ENCODE measurements at places on chromosomes 5 and 9. TPM values are rescaled to one million over a fixed set of nuclear protein-coding genes. Genes with fewer than 3 reads are reported as not detected.
A peak's percentile ranks its signal among the peaks of the same experiment; 100 is the strongest.

CCNJL gene
- polyA plus RNA-seq, result 8.2 TPM

- peak; percentile 65 for DNase-seq
These were observed 291.6 kb downstream of the TLE1 start for GRCh38 chr9:81397481-81398381.

DNA sequence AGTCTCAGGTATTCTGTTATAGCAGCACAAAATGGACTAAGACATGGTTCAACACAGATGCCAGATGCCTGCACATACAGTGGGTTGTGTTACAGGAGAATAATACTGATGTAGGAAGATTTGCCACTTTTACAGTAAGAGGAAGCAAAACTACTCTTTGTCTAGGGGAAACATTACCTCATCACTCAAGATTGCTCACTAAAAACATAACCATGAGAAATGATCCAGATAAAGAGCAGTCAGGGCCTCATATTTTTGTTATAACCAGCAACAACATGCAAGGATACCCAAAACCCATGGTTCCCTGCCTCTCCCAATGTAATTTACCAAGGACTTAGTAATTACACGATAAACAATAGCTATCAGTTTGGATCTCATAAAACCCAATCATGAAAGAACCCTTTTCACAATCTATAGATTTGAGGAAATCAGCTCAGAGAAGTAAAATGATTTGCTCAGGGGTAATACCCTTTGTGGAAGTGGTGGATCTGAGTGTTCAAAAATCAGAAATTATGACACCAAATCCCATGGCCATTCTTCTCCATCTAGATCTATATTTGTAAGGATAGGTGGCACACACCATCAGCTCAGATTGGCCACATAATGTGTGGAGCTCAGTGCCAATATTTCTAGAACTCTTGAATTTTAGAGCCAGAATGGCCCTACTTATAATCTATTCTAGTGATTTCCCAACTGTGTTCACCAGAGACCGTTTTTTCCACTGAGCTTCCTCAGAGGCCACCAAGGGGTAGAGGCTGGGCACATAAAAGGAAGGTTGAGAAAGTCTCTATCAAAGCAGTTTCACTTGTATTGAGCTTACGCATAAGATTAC, 27.8 kb downstream of the DPYSL3 start:
- DNase-seq, result no peak

GRCh38 chr5:159928122-159928909, 12.0 kb downstream of the ADRA1B start:
- DNase-seq, result no peak

ZFP2 gene
- 9.9 TPM for polyA plus RNA-seq

DNA sequence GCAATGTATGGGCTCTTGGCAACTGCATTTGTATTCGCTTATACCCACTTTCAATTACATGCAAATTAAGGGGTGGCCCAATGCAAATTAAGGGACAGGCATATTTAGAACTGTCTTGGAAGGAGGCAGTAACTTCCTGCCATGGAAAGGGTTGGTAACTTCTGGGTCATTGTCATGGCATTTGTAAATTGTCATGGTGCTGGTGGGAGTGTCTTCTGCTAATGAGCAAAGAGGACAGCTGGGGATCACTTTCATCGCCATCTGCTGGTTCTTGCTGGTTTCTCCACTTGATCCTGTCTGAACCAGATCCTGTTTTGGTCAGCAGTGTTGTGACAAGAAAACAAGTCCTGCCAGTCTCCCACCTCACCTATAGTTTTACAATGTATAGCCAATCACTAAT, 23.3 kb upstream of the UGT3A2 start:
- DNase-seq, result no peak

CAMK4 gene
- 6.1 TPM for polyA plus RNA-seq

- DNase-seq, result no peak
These were observed 481.0 kb upstream of the PTGER4 start for GRCh38 chr5:40198736-40199135.

TAF11L14 gene
- not detected for polyA plus RNA-seq

CDK9 gene
- polyA plus RNA-seq, result 72.9 TPM

- no peak for DNase-seq
These were observed 5.6 kb upstream of the NR5A1 start for GRCh38 chr9:124512806-124513204.

DNA sequence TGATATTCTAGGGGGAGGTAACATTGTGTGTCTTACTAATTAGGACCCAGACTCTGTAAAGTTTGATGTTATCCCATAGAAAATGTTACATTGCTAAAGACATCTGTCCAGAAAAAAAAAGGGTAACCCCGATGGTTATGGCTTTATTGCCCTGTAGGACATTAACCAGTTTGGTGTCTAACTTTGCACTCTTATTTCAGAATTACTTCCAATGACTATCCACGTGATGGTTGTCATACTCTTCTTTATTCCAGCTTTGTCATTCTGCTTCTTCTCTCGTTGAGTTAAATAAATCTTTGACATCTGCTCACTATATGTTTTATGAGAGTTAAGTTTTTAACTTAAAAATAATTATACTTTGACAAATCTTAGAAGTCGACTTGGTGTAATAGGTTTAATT, 180.4 kb upstream of the ANKRD55 start:
- DNase-seq, result no peak

- no peak for DNase-seq
These were observed 17.3 kb downstream of the MEGF10 start for GRCh38 chr5:127307868-127308267.

LHX2 gene
- polyA plus RNA-seq, result 0.28 TPM

PDE6A gene
- 0.25 TPM for polyA plus RNA-seq

DNA sequence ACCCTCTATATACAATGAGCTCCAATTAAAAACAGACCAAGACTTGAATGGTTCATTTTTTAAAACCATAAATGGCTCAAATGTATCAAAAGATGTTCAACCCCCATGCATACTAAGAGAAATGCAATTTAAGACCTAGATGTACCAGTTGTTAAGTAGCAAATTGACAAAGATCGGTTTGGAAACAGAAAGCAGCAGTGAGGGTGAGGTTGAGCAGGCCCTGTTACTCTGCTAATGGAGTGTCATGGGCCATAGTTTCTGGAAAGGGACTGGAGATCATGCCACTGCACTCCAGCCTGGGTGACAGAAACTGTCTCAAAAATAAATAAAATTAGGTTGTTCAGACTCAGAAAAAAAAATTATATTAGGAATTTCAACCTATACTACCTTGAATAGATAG, 55.0 kb downstream of the FNBP1 start:
- DNase-seq, result no peak

DNA sequence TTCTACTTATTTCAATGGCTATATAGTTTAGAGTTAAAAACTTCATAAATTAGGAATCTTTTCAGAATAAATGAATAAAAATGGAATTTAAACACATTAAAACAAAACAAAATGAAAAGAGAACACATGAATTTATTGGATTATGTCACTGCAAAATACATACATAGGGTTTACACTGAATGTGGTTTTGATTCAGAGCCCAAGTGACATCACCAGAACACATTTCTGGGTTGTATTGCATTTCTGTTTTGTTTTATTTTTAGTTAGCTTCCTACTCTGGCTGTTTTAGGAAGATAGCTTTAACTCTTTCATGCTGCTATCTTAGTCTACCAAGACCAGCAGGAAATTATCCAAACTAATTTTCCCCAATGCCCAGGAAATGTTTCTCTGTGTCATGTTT, 1935.0 kb downstream of the EFNA5 start:
- DNase-seq, result no peak

DNA sequence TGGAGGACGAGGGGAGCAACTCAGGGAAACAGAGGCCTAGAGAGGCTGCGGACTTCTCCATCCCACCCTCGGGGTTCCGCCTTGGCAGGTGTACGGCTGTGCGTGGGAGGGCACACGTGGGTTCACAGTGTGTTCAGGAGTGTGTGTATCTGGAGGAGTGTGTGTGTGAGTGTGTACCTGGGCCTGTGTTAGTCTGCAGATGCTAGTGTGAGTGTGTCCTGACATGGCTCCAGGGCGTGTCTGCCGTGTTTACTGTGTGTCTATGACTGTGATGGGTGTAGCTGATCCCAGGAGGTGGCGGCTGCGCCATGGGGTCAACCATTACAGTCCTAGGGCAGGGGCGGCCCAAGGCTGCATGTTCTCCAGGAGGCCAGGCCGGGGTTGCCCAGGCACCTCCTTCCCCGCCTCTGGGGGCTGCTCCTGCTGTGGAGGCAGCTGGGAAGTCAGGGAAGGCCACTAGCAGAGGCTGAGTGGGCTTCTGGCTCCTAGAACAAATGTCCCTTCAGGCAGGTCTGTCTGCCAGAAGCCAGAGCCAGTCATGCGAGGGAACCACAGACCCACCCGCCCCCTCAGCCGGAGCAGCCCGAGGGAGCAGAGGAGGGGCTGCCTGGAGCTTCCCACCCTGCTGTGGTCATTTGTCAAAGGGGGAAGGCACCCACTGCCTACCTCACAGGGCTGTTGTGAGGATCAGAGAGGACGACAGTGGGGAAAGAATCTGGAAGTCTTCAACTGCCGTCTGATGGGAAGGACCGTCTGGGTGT, 21.4 kb downstream of the CRB2 start:
- no peak for DNase-seq

- DNase-seq, result no peak
These were observed 52.2 kb downstream of the EXOSC2 start for GRCh38 chr9:130745829-130746228.

PTPN3 gene
- polyA plus RNA-seq, result 60.7 TPM

DNA sequence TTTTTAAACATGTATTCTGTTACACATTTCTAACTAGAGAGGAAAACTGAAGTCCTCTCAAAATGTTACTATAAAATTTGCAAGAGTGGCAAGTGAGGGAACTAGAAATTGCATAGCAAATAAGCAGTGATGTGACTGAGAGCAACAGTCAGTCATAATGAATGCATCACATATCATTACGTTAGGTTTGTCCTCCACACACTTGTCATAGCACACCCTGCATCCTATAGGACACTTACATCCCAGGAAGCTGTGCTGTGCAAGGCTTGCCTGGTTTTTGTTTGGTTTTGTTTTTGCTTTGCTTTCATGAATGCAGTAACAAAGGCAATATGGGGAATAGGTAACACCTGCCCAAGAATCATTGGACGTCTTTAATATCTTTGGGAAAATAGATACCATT, 10.8 kb downstream of the NFIB start:
- no peak for DNase-seq

GRCh38 chr5:143222287-143223231, 180.9 kb downstream of the NR3C1 start:
- DNase-seq, result no peak

- no peak for DNase-seq
These were observed 55.1 kb downstream of the EHMT1 start for GRCh38 chr9:137673886-137674285.

DNA sequence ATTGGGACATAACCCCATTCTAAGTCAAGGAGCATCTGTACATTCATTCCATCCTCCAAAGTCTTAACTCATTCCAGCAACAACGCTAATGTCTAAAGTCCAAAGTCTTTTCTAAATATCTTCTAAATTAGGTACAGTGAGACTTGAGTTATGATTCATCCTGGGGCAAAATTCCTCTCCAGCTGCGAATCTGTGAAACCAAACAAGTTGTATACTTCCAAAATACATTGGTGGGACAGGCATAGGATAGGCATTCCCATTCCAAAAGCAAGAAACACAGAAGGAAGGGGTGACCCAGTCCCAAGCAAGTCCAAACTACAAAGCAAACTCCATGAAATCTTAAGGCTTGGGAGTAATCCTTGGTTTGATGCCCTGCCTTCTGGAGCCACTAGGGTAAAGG, 97.6 kb upstream of the FANCC start:
- no peak for DNase-seq

LEAP2 gene
- 8.7 TPM for polyA plus RNA-seq

- no peak for DNase-seq
These were observed 73.6 kb upstream of the ADAMTS16 start for GRCh38 chr5:5066276-5067186.

GRCh38 chr5:104385906-104386305, 823.3 kb upstream of the NUDT12 start:
- DNase-seq, result peak; percentile 13

- DNase-seq, result no peak
These were observed 2.6 kb downstream of the SLC2A6 start for GRCh38 chr9:133476036-133476931.

GRCh38 chr5:154236011-154236410, 45.5 kb downstream of the GALNT10 start:
- no peak for DNase-seq

MVB12B gene
- polyA plus RNA-seq, result 15.0 TPM

ARL14EPL gene
- polyA plus RNA-seq, result not detected

ACO1 gene
- polyA plus RNA-seq, result 47.2 TPM
